ENCODE measurements at places on chromosomes 12 and 14. TPM values are rescaled to one million over a fixed set of nuclear protein-coding genes. Genes with fewer than 3 reads are reported as not detected.

DNA sequence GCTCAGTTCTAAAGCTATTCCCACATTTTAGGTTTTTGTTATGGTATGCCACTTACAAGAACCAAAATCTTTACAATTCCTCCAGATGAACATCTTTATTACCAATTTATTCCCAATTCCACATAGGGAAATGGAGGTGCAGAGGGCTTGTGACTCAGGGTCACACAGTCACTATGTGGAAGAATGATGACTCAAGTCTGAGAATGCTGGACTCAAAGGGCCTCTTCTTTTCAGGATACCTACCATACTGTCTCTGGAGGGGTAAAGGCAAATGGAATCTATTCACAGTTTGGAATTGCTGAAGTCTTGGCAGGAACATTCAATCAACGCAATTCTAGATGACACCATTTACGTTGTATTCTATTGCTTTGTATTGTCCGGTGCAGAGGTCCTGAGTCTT, 48.2 kb upstream of the MANSC4 start:
- DNase-seq = no peak

DNA sequence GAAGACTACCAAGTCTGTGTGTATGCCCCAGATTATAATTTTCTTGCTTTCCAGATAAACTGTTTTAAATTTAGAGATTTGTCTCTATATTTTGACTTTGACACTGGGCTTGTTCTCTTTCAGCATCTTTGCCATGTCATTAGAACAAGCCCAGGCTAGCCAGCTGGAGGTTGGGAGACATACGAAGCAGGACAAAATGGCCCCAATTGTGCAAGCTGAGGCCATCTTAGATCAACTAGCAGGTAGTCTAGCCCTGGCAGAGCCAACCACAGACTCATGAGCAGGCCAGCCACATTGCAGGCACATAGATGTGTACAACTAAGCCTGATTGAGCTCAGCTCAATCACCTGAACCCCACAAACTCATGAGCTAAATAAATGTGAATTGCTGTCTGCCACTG, 321.4 kb downstream of the ATP23 start:
- DNase-seq = no peak

- DNase-seq = no peak
These were observed 37.7 kb downstream of the SPATS2 start for GRCh38 chr12:49404956-49405355.

GRCh38 chr12:124422570-124423523, 128.0 kb downstream of the RFLNA start:
- no peak for DNase-seq

DNA sequence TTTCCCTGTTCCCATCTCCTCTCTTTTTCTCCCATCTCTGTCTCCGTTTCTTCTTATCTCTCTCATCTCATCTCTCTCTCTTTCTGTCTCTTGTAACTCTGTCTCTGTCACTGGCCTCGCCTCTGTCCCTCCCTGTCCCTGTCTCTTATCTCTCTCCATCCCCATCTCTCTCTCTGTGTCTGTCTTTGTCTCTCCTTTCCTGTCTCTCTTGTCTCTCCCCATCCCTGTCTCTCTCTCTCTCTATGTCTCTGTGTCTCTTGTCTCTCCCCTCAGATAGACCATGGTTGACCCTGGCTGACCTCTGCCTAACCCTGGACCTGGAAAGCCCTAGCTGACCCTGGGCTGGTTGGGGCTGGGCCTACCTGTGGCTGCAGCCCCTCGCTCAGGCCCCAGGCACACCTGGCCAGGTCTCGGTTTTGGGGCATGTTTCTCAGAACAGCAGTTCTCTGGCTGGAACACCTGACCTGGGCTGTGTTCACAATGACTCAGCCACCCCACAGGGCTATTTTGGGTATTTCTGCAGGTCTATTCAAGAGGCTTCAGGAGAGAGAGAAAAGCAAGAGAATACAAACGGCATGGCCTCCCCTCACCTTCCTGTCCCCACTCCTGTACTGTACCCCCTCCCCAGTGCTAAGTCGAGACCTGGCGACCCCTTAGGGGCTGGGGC, 174.4 kb downstream of the TMEM121 start:
- no peak for DNase-seq

DNA sequence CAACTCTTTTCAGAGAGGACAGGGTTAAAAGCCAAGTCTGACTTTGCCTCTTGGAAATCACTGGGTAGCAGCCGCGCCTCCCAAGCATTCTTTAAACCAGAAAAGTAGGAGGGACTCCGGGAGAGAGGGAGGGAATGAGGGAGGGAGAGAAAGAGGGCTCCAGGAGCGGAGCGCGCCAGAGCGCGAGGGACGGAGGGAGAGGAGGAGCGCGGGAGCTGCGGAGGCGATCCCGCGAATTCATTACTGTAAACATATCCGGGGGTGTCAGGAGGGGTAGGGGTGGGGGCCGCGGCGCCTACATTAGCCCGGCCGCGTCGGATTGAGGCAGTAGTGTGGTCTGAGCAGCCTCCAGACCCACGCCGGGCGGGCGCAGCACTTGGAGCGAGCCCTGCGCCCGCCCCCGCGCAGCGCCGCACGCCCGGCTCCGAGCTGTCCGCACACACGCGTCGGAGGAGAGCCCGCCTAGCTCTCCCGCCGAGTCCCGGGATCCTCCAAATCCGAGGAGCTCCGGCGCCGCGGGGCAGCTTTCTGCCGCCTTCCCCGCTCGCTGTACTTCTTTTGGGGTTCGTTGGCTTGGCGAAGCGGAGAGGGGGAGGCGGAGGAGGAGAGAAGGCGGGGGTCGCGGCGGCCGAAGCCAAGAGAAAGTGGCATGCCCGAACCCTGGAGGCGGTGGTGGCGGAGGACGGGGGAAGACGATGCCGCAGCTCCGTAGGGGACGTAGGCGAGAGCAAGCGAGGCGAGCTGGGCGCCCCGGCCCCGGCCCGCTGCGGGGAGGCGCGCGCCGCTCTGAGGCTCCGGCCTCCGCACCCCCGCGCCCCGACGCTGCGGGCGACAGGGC, 3.3 kb downstream of the FLRT2 start:
- DNase-seq = peak; percentile 43

GRCh38 chr12:132926415-132926833, 29.7 kb downstream of the ZNF605 start:
- DNase-seq = no peak

DNA sequence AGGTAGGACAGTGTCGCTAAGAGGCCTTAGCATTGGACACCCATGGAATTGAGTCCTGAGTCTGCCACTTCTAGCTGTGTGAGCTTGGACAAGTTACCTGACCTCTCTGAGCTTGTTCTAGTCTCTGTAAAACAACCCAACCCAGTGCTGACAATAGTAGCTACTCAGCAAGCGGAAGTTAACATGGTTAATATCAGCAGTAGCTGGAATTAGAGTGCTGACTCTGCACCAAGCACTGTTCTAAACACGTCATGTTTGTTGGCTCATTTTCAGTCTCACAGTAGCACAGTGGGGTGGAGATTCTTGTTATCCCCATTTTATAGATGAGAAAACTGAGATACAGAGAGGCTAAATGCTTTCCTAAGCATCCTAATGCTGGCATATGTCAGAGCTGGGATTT, 47.5 kb upstream of the RIN3 start:
- no peak for DNase-seq

GRCh38 chr12:89593873-89594272, 68.0 kb upstream of the POC1B start:
- no peak for DNase-seq

- no peak for DNase-seq
These were observed 9.4 kb downstream of the EP400 start for GRCh38 chr12:131959116-131959515.

DNA sequence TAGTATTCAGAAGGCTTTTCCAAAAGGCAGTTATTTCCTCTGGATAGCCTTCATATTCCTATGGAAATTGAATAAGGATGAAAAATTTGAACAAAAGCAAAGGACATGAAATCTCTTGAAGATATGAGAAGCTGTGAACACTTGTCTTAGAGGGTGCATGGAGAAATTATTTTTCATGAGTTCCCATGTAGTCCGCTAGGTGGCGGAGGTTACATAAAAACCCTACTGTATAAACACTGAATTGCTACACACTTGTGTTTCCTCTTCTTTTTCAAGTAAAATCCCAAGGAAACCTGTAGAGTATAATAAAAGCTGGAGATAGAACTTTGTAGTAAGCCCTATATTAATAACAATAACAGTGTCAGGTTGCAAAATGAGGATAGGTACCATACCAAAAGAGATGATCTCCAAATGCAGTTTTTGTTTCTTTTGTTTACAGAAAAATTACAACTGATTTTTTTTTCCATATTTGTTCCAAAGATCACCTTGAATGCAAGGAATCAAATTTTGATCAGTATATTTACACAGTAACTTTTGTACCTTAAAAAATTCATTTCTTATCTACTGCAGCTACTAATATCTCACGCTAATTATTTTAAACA, 37.8 kb upstream of the OR4E1 start:
- no peak for DNase-seq

- peak; percentile 62 for DNase-seq
These were observed 13.6 kb upstream of the FOXJ2 start for GRCh38 chr12:8018666-8019581.

The SERPINA12 gene
- not detected for total RNA-seq

The GPR65 gene
- not detected for total RNA-seq

The RERG gene
- total RNA-seq = 2.2 TPM

The KRT8 gene
- total RNA-seq = 1,246 TPM

The ABHD12B gene
- not detected for total RNA-seq

The CLEC6A gene
- not detected for total RNA-seq

The POTEG gene
- not detected for total RNA-seq

The KCNK10 gene
- 0.80 TPM for total RNA-seq

Measured in progenitor cell of endocrine pancreas (in vitro differentiated cells).